Caki2 (cell line): ENCODE measurements at places on chromosomes 4 and X. TPM values are rescaled to one million over a fixed set of nuclear protein-coding genes. Genes with fewer than 3 reads are reported as not detected.
A peak's percentile ranks its signal among the peaks of the same experiment; 100 is the strongest.

Gene PHOX2B
- total RNA-seq, result not detected in 2 replicates

DNA sequence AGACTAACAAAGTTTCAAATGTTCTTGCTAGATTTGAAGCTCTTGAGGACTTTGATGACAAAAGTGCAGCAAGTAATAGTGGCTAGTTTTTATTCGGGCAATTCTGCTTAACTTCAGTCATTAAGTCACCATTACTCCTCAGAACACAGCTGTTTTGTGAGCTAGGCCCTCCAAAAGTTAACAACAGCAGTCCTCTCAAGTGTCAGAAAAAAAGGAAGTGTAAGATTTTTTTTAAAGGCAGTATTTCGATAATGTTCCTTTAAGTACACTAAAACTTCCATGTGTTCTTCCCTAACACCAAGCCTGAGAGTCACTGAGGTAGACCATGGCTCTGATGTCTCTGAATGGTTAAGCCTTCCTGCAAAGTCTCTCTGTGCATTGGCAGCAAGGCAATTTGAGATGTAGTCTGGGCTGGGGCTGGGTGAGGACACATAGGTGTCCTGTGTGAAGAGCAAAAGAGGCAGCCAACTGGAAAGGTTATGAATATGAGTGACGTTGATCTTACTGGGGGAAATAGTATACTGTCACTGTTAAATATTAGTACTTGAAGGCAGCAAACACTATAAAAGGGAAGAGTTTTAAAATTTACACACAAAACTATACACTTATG lies 174.0 kb upstream of the MAP3K15 start:
- DNase-seq, result no peak

DNA sequence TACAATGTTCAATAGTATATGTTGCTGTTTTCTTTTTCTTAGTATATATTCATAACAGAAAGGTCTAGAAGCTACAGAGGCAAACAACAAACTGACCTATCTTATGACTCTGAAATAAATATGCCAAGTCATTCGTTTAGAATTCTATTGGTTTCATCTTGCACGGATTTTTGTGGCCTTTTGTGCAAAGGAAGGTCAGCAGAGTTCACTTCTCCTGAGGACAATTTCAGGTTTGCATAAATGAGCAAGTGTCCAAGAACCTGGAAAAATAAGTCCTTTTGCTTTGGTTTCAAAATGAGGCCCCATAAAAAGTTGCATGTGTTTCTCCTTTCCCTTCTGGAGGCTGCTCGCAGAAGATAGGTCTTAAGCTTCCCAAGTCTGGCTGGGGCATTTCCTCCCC lies 156.9 kb downstream of the APBB2 start:
- DNase-seq, result no peak

DNA sequence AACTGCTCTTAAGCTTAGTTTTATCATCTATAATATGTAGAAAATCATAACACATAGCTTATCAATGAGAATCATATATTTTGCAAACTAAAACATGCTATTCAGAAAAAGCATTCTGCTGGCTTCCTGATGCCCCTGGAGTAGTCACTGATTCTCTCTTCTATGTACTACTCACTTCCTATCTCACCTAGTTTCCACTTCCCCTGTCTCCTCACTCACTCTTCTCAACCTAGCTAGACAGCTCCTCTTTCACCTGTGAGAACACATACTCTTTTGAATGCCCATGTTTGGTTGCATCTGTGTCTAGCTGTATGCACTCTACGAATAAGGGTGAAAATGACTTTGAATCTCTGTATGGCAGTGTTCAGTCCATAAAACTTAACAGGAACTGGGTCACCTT lies 9.3 kb downstream of the TMEM144 start:
- DNase-seq, result no peak

DNA sequence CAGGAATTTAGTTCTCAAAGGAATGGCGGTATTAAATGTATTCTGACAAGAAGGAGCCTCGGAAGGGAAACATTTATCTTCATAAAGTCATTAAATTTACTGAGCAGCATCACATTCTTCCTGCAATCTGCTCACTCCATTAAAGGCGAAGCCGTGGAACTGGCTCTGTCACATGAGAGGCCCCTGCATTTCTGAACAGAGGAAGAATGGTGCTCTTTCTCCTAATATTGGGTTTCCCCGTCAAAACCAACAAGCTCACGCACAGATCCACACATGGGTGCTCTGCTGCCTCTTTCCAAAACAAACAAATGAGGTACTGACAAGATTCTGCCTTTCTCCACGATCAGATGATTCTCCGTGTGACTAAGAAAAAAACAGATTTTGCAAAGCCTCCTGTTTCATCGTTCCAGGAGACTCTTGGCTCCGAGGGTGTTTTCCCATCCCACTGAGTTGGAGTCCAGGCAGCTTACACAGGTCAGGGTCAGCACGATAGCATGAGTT lies 191.2 kb downstream of the IDS start:
- DNase-seq, result peak; percentile 72
